Skeletal muscle cell (primary cell): ENCODE measurements at places on chromosomes 7 and 10.

DNA sequence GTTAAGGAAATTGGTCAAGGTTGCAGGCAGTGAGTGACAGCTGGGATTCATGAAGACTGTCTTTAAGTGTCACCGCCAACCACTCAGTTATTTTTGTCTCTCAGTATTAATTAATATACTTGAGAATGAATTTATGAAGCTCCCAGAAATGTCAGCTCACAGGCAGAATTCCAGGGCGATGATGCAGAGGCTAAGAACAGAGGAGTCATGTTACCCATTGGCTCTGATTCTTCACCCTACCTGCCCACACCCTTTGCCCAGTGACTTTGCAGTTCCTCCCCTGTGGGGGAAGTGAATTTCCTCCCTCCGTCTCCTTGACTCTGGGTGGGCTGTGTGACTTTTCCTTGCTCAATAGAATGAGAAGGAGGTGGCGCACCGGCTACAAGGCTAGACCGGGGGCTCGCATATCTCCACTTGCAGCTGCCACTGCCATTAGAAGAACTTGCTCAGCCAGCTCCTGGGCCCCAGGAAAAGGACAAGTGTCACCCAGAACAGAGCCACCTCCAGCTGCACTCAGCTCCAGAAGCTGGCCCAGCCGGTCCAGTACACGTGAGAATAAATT lies 157.1 kb upstream of the PRKCQ start:
- DNase-seq: no peak

DNA sequence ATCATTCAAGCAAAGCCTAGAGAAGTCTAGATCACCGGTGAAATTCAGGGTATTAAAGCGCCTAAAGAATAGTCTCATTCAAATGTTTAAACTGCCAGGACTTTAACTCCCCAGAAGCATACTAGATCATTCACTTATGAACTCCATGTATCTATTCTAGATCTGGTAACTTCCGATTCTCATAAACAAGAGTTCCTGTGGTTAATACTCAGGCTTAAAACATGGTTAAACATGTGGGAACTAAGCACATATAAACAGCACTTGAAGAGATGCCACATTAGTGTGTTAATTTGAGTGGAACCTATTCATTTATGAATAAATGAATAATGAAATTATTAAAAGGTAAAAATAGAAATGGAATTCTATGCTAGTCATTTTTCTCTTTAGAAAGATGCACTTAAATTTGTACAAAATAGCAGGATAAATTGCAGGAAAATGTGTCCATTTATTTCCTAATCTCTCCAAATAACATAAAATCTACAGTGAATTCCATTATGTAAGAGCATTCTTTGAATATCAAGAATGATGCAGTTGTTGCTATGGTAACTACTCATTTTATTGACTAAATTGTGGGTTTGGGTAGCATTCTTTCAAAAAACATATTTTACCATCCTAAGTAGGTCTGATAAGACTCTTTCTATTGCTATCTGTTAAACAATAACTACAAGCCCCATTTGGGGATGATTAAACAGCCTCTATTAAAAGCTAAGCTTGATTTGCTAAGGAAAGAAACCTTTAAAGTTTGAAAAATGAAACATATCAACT lies 147.6 kb upstream of the TMEM168 start:
- DNase-seq: no peak

- DNase-seq: no peak
Observed at GRCh38 chr7:98049034-98049433, 57.6 kb upstream of the LMTK2 start.

GRCh38 chr7:77536017-77536412 lies 1.1 kb upstream of the PTPN12 start:
- DNase-seq: no peak

DNA sequence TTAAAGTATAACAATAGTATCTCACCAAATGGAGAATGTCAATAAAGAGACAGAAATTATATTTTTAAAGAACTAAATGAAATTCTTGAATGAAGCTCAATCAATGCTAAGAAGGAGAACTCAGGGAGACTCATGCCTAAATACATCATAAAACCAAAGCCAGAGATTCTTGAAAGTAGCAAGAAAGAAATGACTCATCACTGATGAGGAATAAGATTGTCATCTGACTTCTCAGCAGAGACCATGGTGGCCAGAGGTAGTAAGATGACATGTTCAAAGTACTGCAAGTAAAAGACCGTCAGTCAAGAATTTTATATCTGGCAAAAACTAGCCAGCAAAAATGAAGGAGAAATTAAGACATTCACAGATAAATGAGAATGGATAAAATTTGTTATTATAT lies 399.0 kb downstream of the GRID1 start:
- DNase-seq: no peak

GRCh38 chr7:118110178-118110925 lies 73.6 kb upstream of the LSM8 start:
- DNase-seq: no peak

- DNase-seq: no peak
Observed at GRCh38 chr10:113410618-113411017, 142.2 kb upstream of the HABP2 start.

DNA sequence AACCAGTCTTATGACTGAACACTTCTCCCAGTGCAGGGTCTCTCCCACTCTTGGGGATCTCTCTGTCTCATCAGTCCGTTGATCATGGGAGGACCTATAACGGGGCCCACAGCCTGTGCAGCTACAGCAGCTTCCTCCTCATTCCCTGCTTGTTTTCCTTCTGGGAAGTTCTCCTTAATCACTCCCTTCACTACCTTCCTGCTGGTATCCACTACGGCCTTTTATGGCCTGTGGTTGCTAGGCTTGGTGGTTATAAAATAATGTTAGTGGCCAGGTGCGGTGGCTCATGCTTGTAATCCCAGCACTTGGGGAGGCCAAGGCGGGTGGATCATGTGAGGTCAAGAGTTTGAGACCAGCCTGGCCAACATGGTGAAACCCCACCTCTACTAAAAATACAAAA lies 3.5 kb upstream of the ZNF282 start:
- DNase-seq: no peak

DNA sequence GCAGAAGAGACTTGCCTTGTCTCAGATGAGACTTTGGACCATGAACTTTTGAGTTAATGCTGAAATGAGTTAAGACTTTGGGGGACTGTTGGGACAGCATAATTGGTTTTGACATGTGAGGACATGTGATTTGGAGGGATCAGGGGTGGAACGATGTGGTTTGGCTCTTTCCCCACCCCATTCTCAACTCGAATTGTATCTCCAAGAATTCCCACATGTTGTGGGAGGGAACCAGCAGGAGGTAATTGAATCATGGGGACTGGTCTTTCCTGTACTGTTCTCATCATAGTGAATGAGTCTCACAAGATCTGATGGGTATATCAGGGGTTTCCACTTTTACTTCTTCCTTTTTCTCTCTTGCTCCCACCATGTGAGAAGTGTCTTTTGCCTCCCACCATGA lies 229.7 kb upstream of the KCND2 start:
- peak; percentile 51 for DNase-seq

- no peak for DNase-seq
Observed at GRCh38 chr7:158019726-158020705, 567.6 kb downstream of the PTPRN2 start.

DNA sequence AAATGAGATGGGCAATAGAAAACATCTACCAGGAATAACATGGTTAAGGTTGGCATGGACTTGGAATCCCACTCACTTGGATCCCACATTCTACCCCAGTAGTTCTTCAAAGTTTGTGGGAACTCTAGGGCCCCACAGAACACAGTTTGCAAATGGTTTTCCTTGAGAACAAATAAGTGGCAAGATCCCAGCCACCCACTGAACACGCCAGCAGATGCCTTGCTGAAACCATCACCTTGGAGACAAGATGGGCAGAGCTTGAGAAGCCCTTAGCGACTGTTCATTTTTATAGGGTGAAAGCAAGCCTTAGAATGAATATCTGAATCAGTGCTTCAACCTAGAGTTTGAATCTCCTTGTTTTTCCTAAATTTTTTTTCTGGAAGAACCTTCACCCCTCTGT lies 349.1 kb downstream of the RPS24 start:
- no peak for DNase-seq

DNA sequence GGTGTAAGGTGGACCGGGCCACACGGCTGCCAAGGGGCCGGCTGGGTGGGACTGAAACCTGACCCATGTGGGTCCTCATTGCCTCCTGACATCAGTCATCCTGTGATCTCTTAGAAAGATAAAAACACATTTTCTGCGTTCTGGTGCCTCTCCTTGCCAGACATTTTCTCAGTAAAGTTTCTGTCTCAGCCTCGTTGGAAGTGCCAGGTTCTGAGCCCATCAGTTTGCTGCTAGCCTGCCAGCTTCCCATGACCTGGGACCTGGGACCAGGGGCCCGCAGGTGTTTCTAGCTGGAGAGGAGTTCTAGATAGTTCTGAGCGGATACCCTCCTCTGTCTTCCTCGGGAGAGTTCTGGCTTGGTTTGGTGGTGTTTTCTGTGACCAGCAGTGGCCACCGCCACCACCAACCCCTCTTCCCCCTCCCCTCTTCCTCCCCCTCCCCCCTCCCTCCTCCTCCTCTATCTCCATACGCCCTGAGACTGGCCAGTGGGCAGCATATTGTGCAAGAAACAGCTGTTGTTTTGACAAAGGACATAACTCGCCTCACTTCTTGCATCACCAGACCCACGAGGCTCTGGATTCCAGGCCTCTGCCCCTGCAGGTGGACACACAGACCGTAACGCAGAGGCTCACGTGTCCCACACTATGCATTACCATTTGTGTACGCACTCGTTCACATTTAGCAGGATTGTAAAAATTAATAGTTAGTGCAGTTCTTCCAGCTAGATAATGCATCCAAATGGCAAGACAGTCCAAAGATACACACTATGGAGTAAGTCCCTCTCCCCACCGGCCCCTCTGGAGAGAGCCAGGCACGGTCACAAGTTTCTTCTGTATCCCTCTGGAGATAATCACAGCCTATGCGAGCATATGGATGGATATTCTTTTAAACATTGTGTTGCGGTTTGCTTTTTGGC lies 94.6 kb downstream of the CUX1 start:
- peak; percentile 74 for DNase-seq

DNA sequence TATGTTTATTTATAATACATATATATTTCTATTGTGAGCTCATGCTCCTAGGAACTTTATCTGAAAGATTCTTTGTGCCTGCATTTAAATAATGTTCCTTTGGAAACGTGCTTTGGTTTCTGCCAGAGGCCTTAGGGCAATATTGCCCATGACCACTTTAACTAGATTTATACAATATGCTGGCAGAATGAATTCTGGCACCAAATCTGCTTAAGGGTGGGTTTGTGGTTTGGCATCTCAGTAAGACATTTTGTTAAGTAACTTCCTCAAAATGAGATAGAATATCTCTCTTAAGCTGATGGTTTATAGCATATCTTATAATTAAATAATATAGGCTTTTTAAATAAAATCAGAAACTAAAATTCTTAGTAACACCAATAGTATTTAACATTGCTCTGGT lies 252.9 kb downstream of the RNLS start:
- no peak for DNase-seq

DNA sequence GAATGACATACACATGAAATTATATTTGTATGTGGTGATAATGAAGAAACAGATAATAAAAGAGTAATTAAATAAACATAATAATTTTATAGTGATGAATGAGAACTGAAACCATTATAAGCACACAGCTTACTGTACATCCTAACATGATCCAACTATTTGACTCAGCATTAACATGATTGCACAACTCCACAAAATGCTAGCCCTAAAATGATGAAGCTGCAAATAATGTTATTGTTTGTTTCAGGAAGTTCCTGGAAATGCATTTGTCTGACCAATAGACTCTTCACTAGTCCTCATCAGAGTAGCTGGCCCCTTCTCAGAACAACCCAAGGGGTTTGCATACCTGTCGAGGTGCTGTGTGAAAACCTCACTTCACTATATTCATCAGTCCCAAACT lies 115.5 kb downstream of the RTKN2 start:
- peak; percentile 23 for DNase-seq

- DNase-seq: no peak
Observed at GRCh38 chr7:2197436-2198155, 35.1 kb downstream of the MAD1L1 start.

DNA sequence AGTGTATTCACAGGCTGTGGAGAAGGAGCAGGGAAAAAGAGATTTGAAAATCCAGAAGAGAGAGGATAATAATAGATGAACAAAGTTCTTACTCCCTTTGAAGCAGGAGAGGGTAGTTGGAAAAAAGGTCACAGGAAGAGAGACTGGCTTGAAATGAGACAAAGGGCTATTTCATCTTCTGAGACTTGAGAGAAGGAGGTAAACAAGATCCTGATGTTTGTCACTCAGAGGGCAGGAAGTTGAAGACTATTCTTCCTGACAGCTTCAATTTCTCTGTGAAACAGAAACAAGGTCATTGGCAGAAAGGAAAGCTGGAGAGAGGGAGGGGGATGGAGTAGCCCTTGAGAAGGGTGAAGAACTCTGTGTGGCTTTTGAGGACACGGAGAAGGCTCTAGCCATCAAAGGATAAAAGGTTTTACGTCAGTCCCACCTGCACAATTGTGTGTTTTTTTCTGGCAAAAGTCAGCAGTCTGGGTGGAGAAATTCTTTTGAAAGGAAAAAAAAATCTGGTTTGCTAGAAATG lies 216.1 kb upstream of the STEAP4 start:
- no peak for DNase-seq

DNA sequence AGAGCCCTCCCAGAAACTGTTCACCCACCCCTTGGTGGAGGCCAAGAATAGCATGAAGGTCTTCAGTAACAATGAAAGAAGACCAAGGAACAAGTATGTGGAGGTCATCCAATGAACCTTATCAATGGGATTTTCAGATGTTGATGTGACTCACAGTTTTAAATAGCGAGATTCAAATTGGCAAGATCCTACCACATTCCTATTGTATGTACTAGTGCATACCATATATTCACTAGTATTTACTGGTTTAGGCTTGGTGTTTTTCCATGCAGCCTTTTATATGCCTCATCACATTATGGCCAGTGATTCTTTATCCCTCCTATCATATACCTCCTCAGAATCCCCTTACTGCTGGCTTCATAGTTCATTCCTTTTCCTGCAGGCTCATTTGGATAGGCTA lies 54.4 kb downstream of the ITGB8 start:
- DNase-seq: peak; percentile 57

- DNase-seq: no peak
Observed at GRCh38 chr7:30188811-30189210, 54.0 kb downstream of the MTURN start.

- no peak for DNase-seq
Observed at GRCh38 chr10:103147645-103148044, 45.4 kb downstream of the NT5C2 start.

- no peak for DNase-seq
Observed at GRCh38 chr10:112173206-112173605, 10.4 kb downstream of the GPAM start.

- no peak for DNase-seq
Observed at GRCh38 chr10:132204781-132205473, 18.2 kb downstream of the DPYSL4 start.

GRCh38 chr10:79027147-79028055 lies 41.4 kb upstream of the ZMIZ1 start:
- no peak for DNase-seq

DNA sequence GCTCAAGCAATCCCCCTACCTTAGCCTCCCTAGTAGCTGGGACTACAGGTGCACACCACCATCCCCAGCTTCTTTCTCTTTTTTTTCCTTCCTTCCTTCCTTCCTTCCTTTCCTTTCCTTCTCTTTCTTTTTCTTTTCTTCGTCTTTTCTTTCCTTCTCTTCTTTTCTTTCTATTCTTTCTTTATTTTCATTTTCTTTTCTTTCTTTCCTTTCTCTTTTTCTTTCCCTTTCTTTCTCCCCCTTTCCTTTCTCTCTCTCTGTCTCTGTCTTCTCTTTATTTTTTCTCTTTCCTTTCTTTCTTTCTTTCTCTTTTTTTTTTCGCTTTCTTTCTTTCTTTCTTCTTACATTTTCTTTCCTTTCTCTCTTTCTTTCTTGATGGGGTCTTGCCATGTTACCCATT lies 621.3 kb downstream of the GALNT17 start:
- DNase-seq: no peak

- no peak for DNase-seq
Observed at GRCh38 chr7:14184292-14184864, 194.9 kb upstream of the ETV1 start.
